Posterior vena cava (tissue), 2 donors: ENCODE measurements at places on chromosomes 3 and 15.
A peak's percentile ranks its signal among the peaks of the same experiment; 100 is the strongest.

DNA sequence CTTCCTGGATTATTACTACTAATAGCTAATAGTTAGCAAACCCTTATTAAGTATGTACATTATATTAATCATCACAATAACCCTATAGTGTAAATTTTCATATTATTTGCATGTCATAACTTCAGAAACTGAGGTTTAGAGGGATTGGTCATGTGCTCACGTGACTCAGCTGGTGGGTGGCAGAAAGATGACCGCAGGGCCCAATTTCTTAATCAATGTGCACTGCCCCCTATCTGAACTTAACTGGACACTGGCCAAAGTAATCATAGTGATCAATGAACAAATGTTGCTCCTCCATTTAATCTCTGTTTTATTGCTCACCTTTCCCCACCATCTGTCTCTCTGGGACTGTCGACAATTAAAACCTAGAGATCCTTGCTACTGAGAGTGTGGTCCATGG is 52.2 kb downstream of the PLD1 start:
- no peak for DNase-seq

DNA sequence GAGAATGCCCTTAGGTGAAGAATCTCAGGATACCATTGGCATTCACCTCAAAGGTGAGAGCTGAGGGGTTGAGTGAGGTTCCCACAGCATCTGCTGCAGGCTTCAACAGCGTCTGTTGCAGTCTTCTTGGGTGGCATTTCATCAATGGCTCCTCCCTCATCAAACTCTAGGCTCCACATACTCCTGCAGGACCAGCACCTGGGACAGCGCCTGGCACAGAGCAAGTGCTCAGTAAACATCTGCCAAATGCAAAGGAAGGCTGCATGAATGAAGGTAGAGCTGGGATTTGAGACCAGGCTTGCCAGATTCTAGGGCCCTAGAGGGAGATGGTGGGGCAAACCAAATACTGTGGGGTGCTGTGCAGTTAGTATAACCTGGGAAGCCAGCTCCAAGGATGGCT is 9.6 kb downstream of the TRH start:
- DNase-seq, result no peak

GRCh38 chr15:63945838-63946298 is 100.4 kb downstream of the DAPK2 start:
- peak; percentile 64 for DNase-seq

- DNase-seq, result no peak
Measured at GRCh38 chr15:74432271-74432967, 1.3 kb downstream of the SEMA7A start.

DNA sequence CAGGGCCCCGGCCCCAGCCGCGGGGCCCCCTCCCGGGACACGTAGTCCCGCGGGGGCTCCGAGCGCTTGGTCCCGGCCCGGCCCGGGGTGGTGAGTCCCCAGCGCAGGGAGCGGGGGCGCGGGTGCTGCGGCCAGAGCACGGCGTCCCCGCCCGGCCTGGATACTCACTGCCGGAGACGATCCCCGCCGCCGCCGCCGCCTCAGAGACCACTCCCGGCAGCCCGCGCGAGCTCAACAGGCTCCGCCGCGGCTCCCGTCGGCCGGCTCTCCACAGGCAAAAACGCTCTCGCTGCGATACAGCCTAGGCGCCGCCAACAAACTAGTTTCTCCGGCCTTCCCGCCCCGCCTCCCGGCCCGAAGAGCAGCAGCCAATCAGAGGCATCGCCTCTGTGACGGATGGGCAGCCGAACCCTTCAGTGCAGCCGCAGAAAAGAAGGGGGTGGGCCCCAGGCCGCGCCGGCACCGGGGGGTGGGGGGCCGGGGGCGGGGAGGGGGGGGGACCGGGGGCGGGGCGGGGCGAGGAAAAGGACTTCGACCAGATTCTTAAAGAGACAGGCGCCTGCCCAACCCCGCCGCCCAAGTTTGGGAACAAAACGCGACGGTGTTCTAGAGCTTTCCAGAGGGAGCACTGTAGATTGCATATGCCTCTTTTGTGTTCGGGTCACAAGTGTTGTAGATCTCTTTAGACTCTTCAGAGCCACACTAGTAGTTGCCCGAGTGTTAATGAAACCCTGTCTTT is at the start of gene KLHL25:
TSS of gene KLHL25 (minus strand) at position 328 of the 739 bp plus-strand sequence. CDS start 25,115 bp downstream, outside the sequence.
- DNase-seq, result peak; percentile 98

- no peak for DNase-seq
Measured at GRCh38 chr3:45272032-45272810, 46.1 kb upstream of the TMEM158 start.

DNA sequence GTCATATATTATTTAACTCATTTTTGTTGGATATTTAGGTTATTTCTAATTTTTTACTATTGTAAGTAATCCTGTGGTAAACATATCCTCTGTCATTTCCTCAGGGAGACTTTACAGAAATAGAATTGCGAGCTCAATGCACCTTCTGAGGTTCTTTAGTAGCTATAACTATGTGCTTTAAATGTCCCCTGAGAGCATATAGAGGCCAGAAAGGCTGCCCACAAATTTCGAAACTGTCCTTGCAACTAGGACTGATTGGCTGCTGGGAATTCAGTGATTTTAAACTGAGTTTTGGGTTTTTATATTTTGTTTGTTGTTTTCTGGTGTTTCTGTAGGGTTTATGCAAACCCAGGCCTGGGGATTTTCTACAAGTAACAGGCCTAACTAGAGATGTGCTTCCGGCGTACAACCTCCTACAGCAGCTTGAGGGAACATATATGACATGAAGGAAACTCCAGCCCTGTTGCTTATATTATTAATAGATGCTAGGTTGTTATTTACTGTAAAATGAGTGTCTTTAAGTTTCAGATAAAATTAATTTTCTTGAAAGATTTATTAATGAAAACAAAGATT is 29.1 kb upstream of the P4HTM start:
- DNase-seq, result no peak

DNA sequence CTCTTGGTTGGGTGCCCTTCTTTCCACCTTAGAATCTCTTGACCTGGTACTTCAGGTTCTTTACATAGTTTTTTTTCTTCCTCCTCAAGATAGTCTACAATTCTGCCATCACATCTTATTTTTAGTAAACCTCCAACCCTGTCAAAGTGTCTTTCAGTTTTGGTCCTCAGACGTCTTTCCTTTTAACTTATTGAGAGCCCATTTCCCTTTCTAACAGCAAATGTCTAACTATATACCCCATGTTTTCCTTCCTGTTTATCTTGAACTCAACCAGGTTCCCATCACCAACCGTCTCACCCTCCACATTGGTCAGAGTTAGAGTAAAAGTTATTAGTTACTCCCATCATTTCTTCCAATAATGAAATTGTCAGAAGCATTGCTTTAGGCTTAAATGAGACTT is 10.4 kb downstream of the KBTBD12 start:
- DNase-seq, result no peak

DNA sequence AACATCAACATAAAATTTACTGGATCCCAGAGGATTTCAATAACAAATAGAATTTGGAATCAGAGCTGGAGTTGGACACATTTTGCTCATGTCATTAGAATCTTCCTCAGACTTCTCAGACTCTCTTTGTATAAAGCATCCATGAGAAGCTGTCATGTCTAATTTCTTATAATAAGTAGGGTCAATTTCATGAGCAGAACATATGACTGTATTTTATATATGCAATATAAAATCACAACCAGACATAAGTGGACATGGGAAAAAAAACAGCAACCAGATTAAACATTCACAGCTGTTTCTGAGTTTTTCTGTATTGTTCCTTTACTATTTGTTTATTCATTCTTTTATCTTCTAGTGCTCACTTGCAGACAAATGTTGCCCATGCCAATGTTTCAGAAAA is 325.5 kb downstream of the RBMS3 start:
- no peak for DNase-seq

GRCh38 chr15:40064231-40064894 is 25.4 kb upstream of the SRP14 start:
- DNase-seq, result peak; percentile 64

- DNase-seq, result no peak
Measured at GRCh38 chr15:90091156-90091931, 10.9 kb downstream of the IDH2 start.

- no peak for DNase-seq
Measured at GRCh38 chr3:188421836-188422540, 268.0 kb downstream of the LPP start.

- peak; percentile 81 for DNase-seq
Measured at GRCh38 chr3:192408007-192408646, 319.2 kb downstream of the FGF12 start.
